NCI-H2081 (cell line): ENCODE measurements at places on chromosomes 3 and 15.

DNA sequence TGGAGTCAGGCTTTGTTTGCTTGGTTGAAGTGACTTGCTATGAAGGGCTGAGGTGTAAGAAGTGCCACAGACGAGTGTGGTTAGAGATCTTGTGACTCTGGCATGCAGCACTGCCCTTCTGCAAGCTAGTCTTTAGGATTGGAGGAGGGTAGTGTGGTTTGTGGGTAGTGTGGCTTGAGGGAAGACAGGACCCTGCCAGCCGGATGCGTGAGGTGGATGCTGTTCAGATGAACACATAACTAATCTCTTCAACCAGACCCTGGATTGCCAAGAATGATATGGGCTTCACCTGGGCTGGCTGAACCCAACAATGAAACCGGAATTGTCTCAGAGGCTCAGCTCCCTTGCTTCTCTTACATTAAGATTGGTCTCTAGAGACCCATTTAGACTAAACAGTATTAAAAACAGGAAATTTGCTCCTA, 32.7 kb downstream of the STARD9 start:
- no peak for DNase-seq

GRCh38 chr3:16052964-16053363, 121.5 kb upstream of the GALNT15 start:
- DNase-seq: no peak

GRCh38 chr3:129432671-129433070, 4.2 kb upstream of the EFCAB12 start:
- DNase-seq: no peak

DNA sequence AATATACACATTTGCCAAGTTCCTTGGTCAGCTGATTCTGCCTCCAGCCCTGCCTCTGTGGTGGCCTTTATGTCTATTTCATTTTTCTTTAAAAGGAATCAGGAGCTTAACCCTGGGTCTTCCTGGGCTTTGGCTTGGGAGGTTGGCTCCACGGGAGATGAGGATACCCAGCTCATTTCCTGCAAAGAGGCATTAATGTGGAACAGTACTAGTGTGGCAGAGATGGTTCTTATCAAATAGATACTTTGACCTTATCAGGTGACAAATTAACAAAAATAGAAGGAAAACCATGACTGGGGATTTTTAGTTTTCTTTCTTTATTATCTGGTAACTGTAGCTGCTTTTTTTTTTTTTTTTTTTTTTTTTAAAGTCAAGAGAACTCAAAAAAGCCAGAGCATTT, 42.8 kb downstream of the BBS4 start:
- no peak for DNase-seq

DNA sequence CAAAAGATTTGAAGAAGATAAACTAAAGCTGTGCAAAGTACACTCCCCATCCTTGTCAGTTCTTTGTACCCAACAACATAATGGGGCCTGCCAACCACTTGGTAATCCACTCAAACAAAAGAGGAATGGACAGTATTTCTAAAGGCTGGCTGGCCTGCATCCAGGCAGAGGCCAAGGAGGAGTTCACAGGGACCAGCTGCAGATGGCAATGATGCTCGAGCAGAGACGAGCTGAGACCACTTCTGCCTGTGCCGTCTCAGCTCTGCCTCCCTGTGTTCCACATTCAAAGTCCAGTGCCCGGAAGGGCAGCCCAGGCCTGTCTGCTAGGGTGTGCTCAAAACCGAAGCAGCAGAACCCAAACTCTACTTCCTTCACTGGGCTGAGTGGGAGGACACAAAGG, 14.3 kb downstream of the CXCR6 start:
- no peak for DNase-seq

DNA sequence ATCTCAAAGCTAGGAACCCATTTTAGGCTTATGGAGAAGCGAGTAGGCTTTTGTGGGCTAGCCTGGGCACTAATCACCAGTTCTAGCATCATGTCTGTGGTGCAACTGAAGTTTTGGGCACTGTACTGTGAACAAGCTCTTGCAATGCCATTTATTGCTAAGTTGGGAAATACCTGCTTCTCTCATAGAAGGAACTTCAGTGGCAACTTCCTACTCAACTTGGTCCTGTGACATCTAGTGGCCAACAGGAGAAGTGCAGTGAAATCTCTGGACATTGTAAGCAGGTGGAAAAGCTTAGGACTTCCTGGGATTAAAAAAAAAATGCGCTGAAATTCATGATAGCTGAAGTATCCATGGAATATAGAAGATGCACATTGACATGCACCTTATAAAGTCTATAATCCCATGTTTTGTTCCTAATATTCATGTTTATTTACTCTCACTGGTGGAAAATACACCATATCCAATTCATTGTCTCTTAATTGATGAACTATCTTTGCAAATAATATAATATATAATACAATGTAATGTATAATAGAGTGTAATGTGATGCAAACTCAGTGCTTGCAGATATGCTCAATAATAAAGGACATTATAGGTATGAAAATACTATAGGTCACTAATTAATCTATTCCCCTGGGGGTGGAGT, 6.5 kb upstream of the ALDH1A3 start:
- DNase-seq: peak; percentile 67

DNA sequence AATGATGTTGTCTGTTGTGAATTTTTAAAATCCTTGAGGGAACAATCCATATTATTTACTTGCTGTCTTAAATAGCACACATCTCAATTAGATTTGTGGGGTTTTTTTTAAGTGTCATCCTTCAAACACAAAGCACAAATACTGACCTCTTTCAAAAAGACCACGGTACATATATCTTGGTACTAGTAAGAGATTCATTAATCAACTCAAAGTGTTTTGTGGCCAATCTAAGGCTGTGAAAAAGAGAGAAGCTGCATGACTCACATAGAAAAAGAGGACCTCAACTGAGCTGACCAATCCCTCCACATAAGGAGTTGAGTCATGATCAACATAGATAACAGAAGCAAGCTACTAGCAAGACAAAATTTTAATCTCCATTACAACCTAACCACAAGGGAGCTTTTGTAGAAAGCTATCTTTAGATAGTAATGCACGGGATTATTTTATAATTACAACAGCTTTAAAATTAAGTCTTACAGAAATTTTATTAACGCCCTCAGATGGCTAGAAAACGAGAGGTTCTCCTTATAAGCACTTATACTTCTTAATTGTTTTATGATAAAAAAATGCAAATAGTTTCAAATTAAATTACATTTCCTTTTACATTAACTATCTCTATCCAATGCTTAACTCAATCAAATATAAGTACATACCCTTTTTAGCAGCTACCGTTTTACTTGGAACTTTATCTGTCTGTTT, 60.5 kb downstream of the TOP2B start:
- DNase-seq: no peak

GRCh38 chr15:43930079-43930478, 103.3 kb downstream of the WDR76 start:
- DNase-seq: no peak

DNA sequence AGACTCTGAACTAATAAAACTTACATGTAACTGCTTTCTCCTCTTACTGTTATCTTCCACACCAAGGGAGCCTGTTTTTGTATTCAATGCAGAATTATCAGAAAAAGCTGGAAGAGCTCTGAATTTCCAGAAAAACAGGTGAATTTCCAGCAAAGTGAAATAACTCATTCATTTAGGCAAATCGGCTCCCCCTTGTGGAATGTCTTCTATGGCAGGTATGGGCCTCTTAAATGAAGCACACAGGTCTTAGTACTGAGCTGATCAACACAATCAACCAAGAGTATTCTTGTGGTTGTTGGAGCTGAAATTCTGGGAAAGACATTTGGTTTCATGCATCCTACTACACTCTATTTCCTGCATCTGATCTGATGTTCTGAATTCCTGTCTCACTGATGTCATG, 31.0 kb upstream of the PTPRG start:
- DNase-seq: peak; percentile 45

DNA sequence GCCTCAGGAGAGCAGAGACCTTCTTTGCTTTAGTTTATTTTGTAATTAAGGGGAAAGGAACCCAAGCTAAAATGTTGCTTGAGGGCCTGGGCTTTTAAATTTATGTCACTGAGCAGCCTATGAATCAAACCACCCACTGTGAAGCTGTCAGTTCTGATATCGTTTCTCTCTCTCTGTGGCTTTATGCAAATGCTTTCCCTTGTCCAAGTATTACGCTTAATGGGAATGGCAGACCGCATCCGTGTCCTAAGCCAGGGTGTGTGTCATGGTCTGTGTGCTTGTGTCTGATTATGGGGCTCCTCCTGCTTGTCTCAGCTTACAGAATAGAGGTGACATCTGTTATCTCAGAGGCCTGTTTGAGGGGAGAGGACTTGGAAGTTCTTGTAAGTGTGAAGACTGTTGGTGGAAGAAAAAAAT, 82.4 kb downstream of the EBLN2 start:
- no peak for DNase-seq

DNA sequence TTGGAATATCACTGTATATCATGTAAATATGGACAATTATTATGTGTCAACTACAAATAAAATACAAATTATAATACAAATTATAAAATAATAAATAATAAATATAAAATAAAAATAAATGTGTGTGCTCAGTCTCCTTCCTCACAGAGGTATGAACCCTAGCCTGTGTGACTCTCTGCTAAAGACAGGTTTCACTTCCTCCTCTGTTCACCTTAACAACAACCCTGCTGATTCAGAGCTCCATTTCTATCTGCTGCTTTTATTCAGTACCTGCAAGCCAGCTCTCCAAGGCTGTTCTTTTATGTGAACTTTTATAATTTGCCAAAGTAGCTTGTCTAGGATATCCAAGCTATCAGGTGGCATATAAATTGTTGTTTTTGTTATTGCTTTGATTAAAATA, 610.7 kb upstream of the GRM7 start:
- DNase-seq: no peak

GRCh38 chr3:157204431-157204830, 44.5 kb upstream of the CCNL1 start:
- peak; percentile 52 for DNase-seq

DNA sequence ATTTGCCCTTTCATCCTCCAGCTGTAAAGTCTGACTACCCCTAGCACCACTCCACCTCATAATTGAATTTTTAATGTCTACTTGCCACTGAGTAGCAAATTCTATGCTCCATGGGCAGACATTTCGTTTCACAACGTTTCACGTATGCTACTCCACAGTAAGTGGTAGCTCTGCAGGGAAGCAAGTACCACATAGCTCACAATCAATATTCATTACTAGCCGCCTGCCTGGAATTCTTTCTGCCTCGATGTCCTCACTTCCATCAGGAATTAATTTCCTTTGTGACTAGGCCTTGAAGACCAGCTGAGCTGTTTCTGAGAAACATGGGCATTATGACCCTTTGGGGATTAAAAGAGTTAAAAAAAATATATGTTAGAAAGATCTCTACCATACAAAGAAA, 15.3 kb downstream of the NPTN start:
- DNase-seq: no peak

DNA sequence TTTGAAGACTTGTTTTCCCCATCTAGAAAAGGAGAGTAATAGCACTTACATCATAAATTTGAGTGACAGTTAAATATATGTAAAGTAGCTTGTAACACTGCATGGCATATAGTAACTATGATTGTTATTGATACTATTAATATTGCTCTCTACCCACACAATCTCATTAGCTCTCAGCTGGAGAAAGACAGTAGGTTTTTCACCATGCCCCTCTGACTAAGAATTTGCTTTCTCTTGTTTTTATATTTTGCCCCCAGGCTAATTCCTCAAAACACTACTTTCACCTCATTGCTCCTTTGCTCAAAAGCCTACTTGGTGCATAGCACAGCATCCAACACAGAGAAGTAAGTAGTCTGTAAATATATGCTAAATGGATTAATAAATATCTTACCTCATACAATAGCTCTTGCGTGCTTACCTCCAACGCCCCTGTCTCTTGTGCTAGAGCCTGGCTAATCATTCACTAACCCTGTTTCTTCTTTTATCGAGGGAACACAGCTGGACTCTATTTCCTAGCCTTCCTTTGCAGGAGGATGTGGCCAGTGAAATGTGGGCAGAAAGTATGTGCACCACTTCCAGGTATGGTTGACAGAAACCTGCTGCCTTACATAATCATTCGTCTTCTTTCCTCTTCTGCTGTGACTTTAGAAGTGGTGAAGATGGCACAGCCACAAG, 190.0 kb downstream of the PLCH1 start:
- DNase-seq: no peak

DNA sequence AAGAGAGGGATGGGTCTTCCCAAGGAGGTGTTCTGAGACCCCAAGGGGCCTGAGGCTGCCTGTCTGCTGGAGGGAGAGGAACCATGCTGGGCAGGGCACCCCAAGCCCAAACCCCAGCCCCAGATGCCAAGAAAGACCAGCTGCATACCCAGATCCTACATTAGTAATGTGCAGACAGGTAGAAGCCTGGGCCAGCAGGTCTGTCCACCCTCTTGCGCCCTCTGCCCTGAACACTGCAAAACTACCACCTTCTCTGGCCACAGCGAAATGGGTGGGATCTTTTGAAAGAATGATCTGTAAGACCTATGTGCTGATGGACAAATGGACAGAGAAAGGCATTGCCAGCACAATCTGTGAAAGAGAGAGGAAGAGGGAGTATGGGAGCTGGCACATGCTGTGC, 283.2 kb downstream of the EPHB1 start:
- DNase-seq: no peak

- peak; percentile 50 for DNase-seq
Measured at GRCh38 chr3:158991146-158991705, 189.4 kb downstream of the MFSD1 start.

DNA sequence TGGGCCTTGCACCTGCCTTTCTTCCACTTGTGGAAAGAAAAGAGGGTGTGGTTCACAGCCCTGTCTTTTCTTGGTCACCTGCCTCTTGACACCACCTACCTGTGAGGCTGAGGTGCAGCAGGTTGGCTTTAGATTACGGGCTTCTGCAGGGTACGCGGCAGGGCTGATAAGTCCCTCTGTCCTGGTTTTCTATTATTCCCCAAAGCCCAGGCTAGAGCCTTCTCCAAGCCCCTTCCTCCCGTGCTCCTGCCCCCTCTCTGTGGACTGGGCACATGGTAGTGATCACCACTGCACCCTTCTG, 44.8 kb upstream of the HACD2 start:
- no peak for DNase-seq

GRCh38 chr15:90388462-90389380, 679 bp downstream of the IQGAP1 start:
- peak; percentile 40 for DNase-seq

- DNase-seq: no peak
Measured at GRCh38 chr3:7800006-7800780, 701.4 kb upstream of the LMCD1 start.

- DNase-seq: peak; percentile 49
Measured at GRCh38 chr3:62211675-62212429, 161.5 kb downstream of the FEZF2 start.

DNA sequence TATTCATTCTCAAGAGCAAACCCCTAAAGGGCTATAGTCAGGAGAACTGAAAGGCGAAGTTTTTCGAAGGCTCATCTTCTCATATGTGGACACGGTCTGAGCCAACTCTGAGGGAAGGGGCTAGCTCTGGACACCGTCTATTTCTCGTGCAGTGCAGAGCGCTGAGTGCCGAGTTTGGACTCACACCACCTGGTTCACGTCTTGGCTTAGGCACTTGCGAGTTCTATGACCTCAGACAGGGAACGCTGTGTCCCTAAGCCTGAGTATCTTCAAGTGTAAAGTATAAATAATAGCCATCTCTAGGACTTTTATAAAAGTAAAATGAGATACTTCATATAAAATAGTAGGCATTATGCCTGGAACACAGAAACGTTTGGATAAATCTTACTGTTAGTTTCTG, 223.7 kb downstream of the FMN1 start:
- DNase-seq: no peak

GRCh38 chr15:96125721-96126415, 204.6 kb upstream of the NR2F2 start:
- no peak for DNase-seq

- DNase-seq: no peak
Measured at GRCh38 chr3:123406598-123406997, 42.3 kb downstream of the ADCY5 start.
